Naive B cell (primary cell): ENCODE measurements at places on chromosomes 16 and 17.

- peaks cover 7% of the 10 kb centered on the region for H3K27me3 ChIP-seq
- peak within 1 kb of the TSS; percentile 78 for H3K4me3 ChIP-seq
- no peaks in the 10 kb centered on the region for H3K36me3 ChIP-seq
Observed at GRCh38 chr17:74972107-74972972, at the start of gene HID1. Gene HID1, minus strand, starts transcription at chr17:74972759. Its CDS starts 103 bp downstream, at chr17:74972656.

DNA sequence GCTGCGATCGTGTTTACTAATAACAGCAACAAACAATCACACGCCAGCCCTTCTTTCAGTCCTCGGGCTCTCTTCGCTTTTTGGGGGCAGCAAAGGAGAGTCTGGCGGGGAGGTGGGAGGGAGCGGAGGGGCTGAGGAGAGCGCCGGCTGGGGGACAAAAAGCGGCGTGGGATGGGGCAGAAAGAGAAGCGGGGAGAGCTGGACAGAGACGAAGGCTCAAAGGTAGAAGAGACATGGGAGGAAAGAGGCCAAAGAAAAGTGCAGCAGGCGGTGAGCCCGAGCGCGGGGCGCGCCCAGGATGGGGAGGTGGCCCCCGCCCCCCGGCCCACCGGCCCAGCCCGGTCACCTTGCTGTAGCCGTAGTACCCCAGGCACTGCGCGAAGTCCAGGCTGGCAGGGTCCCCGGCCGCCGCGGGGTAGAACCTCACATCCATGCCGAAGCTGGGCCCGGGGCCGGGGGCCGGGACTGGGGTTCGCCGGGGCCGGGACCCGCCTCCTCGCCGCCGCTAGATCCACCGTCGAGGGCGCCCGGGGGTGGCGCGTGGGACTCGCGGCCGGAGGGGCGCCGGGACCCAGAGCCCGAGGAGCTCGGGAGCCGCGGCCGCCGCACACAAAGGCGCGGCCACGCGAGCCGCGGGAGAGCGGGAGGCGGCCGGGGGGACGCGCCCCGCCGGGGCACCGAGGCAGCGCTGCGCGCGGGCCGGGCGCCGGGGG is 496 bp downstream of the TOX3 start:
- H3K4me1 ChIP-seq: peaks cover 18% of the 10 kb centered on the region
- no peak overlapping the region for H3K27ac ChIP-seq
- H3K4me3 ChIP-seq: no peak overlapping the region
- no peaks in the 10 kb centered on the region for H3K36me3 ChIP-seq

- H3K4me1 ChIP-seq: no peaks in the 10 kb centered on the region
- no peaks in the 10 kb centered on the region for H3K36me3 ChIP-seq
- H3K27me3 ChIP-seq: peaks cover 24% of the 10 kb centered on the region
- no peak overlapping the region for H3K4me3 ChIP-seq
- no peak for DNase-seq
- H3K27ac ChIP-seq: peak overlapping the region; percentile 67
Observed at GRCh38 chr17:19346351-19347255, 15.9 kb downstream of the B9D1 start.

GRCh38 chr17:44233582-44233981 is 14.1 kb upstream of the UBTF start:
- H3K27me3 ChIP-seq: no peaks in the 10 kb centered on the region
- no peak overlapping the region for H3K4me3 ChIP-seq
- H3K27ac ChIP-seq: no peak overlapping the region
- no peak for DNase-seq

DNA sequence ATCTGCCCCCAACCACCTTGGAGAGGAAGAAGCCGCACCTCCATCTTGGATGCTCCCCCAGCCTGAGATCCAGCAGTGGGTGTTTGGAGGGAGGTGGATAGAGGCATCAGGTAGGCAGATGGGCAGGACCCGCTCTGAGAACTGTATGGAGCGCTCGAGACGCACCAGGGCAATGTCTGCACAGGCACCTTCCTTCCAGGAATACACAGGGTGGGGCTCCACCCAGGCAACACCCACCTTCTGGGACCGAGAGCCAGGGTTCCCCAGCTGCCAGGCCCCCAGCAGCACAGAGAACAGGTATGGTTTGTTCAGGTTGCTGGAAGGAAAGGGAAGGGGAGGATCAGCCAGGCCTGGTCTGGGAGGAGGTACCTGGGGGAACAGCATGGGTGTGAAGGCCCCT is 2.4 kb downstream of the PRSS22 start:
- no peak overlapping the region for H3K27ac ChIP-seq
- peaks cover 37% of the 10 kb centered on the region for H3K27me3 ChIP-seq
- peaks cover 7% of the 10 kb centered on the region for H3K4me1 ChIP-seq
- no peaks in the 10 kb centered on the region for H3K36me3 ChIP-seq
- no peak overlapping the region for H3K4me3 ChIP-seq

DNA sequence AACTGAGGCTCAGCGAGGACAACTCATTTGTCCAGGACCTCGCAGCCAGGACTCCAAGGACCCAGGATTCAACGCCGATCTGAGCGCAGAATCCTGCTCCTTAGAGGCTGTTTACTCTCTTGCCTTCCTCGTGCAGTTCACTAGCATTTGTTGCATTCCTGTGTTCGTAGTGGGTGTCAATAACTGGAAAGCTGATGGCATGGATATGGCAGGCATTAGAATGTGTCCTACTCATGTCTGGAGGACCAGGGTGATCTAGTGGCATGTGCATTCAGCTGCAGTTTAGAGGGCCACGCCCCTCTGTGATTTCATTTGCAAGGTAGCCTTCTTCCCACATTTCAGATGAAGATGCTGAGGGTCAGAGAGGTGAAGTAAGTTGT is 510 bp downstream of the CRISPLD2 start:
- no peak for DNase-seq
- peaks cover 68% of the 10 kb centered on the region for H3K27me3 ChIP-seq
- peaks cover 9% of the 10 kb centered on the region for H3K4me1 ChIP-seq
- no peak overlapping the region for H3K27ac ChIP-seq

DNA sequence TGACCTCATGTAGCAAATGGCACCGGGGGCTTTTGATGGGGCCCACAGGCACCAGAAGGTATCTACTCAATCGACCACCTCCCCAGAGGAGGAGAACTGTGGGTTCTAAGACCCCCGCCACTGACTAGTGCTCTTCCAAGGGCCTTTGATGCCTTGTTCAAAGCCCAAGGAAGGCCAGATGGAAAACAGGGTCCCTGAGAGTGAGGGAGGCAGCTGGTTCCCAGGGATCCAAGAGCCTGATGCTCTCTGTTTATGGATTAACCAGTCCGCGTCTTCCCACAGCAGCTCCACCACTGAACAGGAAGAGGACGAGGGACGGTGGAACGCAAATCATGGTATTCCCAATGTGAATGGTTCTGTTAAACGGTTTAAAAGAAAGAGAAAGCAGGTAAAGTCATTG is 7.6 kb downstream of the PHB1 start:
- no peaks in the 10 kb centered on the region for H3K27me3 ChIP-seq
- H3K4me1 ChIP-seq: peaks cover 24% of the 10 kb centered on the region
- no peak for DNase-seq
- no peak overlapping the region for H3K4me3 ChIP-seq

- H3K27ac ChIP-seq: peak overlapping the region; percentile 90
- H3K4me3 ChIP-seq: peak overlapping the region; percentile 9
- DNase-seq: peak; percentile 46
- H3K4me1 ChIP-seq: peaks cover 67% of the 10 kb centered on the region
Observed at GRCh38 chr17:10149573-10150399, 48.6 kb downstream of the GAS7 start.
